ENCODE measurements at places on chromosomes 11 and 22.

GRCh38 chr11:59262177-59262818 is 49.6 kb upstream of the MPEG1 start:
- DNase-seq: no peak

DNA sequence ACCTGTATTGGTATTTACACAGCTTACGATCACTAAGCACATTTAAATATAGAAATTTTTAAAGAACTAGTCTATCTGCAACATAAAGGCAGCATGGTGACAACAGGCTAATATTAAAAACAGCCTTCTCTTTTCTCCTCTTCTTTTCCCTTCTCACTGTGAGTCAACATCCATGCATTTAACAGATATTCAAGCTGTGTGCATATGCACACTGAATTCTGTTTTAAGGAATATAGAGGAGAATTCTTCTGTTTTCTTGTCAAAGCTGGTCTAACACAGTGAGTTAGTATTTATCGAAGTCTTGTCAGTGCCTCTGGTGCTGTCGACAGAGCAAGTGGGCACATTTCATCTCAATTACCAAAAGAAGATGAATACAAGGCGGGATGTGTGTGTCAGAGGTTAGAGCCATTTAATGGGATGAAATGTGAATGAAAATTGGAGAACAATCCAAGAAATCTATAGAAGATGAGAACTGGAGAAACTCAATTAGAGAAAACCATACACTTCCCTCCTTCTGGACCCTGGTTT is 282.3 kb downstream of the FAT3 start:
- no peak for DNase-seq

DNA sequence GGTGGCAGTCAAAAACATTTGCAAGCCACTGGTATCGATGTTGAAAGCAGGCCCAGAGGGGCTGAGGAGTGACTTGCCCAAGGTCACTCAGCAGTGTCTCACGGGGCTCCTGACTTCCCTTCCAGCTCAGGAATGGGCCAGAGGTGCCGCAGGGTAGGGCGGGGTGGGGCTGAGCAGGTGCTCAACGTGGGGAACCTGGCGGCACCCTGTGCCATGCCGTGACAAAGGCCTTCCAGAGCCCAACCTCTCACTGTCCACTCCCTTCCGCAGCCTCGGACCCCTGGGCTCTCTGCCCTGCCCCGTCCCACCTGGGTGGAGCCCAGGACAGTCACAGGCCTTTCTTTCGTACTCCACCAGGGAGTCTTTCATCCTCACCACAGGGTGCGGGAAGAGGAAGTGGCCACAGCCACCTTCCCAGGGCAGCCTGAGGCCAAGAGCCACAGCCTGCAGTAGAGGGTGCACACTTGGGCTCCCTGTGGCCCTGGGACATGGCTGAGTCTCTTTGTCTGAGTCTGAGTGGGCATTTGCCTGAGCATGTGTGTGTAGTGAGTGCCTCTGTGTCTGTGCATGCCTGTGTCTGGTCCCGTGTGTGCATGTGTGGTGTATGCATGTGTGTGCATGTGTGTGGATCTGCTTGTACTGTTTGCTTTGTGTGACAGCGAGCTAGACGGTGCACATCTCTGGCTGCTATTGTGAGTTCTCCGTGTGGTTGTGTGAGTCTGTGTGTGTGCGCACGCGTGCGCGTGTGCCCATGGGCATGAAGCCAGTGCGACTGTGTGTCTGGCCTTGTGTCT is 6.0 kb upstream of the LIF start:
- DNase-seq: no peak

DNA sequence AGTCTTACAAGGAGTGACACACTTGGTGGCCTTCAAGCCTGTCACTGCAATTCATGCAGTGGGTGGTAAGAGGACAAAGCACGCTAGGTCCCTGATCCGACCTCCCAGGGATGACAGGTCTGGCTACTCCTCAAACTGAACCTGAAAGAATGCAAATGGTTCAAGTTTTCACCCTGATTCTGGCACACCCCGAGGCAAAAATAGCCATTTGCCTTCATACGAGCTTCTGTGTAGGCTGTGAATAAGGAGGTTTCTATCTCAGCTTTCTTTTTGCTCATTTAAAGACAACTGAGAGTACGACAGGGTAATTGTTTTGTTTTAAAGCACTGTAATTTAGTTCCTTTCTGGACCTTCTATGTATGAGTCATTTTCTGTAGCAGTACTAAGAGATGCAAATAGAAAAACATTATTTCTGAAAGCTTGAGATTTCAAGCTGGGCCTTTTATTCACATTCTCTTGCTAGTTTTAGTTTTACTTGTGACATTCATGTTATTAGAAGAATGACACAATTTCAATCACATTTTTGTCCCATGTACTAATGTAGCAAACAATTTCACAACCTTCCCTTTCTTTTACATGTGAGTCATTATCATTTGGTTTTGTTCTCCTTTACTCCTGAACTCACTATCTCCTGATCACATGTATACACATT is 56.6 kb upstream of the FDX1 start:
- DNase-seq: no peak

DNA sequence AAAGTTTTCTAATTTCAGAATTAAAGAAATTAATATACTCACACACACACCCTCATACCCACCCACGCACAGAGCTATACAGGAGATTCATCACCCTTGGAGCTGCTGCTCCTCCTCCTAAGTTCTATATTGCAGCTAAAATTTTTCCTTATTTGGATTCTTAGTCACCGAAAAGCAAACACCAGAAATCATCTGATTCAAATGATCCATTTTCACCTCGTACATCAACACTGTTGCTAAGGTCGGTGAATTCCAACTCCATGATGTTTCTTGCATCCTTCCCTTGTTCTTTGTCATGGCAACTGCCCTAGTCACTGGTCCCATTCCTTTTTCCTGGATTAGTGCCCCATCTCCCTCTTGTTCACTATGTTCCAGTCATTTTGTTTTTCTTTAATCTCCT is 286.2 kb downstream of the GRM5 start:
- DNase-seq: no peak

DNA sequence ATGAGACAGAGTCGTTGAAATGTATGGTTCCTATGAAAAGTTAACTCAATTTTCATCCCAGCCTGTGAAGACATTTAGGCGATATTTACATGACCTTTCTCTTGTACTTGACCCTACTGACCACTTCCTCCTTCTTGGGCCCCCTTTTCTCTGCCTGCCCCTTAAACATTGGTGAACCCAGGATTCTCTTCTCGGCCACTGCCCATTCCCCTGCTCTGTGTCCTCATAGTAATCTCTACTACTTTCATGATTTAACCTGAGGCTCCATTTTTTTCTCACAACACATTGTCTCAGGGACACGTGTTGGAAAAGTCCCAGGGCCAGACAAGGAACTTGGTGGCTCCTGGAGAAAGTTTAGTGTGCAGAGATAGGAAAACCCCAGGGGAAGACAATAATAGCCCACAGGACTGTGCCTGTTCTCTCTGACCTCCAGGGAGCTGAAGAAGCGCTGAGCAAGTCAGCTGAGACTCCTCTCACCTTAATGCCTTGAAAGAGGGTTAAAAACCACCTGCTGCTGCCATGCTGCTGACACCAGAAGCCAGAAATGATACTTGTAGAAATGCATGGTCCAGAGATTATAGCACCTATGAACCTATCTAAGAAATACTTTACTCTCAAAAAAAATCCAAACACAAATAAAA is 42.5 kb upstream of the SPATA19 start:
- DNase-seq: no peak

GRCh38 chr11:69301455-69302401 is 7.8 kb downstream of the MYEOV start:
- no peak for DNase-seq

GRCh38 chr11:107218123-107219013 is 200.1 kb upstream of the GUCY1A2 start:
- DNase-seq: no peak

- DNase-seq: no peak
Measured at GRCh38 chr11:126924376-126925040, 76.1 kb downstream of the KIRREL3 start.

DNA sequence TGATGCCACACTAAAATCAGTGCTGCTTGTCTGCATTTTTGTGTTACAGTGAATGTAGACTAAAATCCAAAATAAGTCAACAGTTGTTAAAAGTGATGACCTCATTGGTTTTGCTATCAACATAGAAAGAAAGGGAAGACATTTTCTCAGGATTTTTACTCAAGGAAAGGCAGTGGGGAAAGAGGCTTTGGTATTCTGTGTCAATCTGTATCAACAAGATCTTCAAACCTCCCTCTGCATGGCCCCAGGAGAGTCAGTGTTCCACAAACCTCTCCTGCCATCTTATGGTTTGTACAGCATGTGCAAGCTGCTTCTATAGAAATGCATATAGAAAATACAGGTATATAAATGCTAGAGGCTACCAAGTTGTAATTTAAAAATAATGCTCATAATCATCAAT is 13.8 kb upstream of the OR51M1 start:
- DNase-seq: no peak

DNA sequence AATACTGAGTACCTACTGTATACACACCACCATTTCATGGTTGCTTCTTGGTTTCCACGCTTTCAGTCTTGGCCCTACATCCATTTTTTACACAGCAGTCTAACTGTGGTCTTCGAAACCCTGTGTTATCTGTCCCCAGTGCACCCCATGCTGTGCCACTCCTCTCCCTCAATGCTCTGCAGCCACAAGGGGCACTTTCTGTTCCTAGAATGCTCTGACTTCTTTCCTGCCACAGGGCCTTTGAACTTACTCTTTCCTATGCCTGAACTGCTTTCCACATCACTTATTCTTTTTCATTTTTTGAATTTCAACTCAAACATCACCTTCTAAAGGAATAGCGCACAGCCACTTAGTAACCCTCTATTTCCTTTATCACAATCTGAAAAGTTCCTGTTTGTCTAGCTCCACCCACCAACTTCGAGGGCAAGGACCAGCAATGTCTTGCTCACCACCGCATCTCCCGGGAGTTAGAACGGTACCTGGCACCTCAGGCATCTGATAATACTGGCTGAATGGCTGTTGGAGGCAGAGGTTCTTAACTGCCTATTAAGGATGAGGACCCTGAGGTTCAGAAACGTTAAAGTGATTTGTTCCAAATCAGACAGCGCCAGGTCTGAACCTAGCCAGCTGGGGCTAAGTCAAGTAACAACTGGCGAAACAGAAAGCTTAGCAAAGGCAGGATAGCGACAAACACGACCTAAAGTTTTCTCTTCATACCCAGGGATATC is 568 bp downstream of the ALG8 start:
- DNase-seq: no peak

DNA sequence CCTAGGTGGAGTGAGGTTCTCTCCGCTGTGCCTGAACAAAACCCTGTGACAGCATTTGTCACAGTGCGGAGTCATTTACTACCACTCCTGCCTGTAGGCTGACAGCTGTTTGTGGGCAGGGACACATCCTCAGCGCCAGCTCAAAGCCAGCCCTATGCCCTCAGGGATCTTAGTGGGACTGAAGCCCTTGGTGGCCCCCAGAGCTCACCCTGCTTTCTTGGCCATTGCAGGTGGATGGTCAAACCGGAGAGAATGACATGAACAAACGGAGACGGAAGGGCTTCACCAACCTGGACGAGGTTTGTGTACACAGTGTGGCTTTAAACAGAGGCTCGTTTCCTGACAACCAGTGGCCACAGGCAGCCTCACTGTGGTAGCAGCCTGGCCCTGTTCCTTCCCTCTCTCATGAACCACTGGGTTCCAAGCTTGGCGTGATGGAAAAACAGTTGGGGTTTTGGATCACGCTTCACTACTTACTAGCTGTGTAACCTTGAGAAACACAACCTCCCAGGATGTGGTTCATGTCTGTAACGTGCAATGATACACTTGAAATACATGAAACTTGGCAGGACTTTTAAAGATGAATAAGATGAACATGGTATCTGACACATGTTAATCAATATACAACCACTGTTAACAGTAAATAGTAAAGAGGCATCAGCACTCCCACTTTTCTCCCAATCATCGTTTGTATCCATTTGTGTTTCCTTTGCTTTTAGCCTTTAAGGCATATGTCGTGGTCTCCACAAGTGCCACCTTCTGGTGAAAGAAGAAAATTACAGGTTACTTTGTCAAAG is 125.8 kb downstream of the MICAL2 start:
- DNase-seq: peak; percentile 51

DNA sequence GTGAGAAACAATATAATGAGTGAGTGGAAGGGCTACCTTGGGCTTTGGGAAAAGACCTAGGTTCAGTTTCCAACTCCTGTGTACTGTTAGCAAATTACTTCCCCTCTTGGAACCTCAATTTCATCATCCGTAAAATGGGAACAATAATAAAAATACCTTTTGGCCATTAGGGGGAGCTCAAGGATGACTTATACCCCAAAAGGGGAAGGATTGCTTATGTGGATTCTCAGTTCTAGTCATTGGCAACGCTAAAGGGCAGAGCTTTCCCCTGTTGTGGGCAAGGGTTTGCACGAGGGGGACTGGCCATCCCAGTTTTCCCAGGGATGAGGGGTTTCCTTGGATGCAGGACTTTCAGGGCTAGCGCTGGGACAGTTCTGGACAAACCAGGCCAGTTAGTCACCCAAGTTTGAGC is 3.1 kb upstream of the COMMD9 start:
- peak; percentile 20 for DNase-seq

DNA sequence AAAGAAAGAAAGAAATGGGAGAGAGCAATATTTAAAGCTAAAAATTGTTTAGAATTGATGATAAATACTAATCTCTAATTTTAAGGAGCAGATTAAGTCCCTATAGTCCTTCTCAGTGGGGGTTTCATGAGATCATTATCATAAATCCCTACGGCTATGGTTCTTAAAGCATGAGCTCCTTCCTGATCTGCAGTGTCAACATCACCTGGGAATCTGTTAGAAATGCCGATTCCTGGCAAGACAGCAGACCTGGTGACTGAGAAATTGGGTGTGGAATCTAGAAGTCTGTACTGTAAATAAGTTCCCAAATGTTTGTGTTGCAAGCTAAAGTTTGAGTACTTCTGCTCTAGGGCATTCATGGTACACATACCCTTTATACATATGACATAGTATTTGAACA is 12.6 kb downstream of the HIKESHI start:
- no peak for DNase-seq

- DNase-seq: no peak
Measured at GRCh38 chr11:62458212-62459002, 39.6 kb downstream of the SCGB1A1 start.

DNA sequence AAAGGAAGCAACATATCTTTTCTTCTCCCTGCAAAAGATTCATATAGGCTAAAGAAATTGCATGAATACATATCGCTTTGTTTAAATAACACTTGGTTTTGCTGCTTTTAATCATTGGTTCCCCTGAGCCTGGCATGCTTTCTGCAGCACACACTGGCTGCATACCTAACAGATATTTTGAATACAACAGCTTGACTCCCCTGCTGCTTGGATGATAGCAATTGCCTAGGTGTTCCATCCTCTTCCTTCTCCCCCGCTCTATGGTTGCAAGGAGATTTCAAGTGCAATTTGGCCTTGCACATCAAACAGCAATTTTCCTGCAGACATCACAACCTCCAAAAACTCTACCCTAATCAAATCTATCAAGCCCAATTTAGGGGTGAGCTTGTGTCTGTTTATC is 430.0 kb downstream of the NTM start:
- DNase-seq: no peak

- no peak for DNase-seq
Measured at GRCh38 chr11:120365512-120365911, 29.3 kb downstream of the ARHGEF12 start.

GRCh38 chr11:15805726-15806125 is 550.6 kb downstream of the SOX6 start:
- no peak for DNase-seq

Measured in NCI-H187 (cell line).